ENCODE measurements at places on chromosomes 2 and 18.
A peak's percentile ranks its signal among the peaks of the same experiment; 100 is the strongest.

DNA sequence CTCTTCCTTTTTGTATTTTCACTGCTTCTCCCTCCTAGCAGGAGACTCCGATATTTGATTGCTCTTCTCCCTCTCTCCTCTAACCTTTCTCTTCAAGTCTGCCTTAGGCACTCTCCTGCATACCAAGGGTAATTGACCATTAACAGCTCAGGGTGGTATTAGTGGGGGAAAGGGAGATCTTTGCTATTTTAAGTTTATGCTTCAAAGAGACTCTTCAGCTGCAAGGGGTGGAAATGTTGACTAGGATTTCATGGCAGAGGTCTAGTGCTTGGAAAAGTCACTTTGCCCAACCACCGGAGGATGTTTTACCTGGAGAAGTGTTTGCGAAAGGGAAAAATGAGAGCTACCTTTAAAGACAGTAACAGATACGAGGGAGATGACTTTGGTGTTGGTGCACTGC is 453.7 kb downstream of the SLC4A3 start:
- H3K36me3 ChIP-seq = no peaks in the 10 kb centered on the region
- H3K27me3 ChIP-seq = no peaks in the 10 kb centered on the region
- DNase-seq = no peak
- H3K27ac ChIP-seq = no peak overlapping the region
- H3K4me3 ChIP-seq = no peak overlapping the region

GRCh38 chr2:237254369-237254861 is 159.5 kb downstream of the COL6A3 start:
- H3K4me3 ChIP-seq = no peak overlapping the region
- H3K27me3 ChIP-seq = no peaks in the 10 kb centered on the region
- H3K4me1 ChIP-seq = peaks cover 21% of the 10 kb centered on the region
- peak overlapping the region; percentile 54 for H3K27ac ChIP-seq
- no peaks in the 10 kb centered on the region for H3K36me3 ChIP-seq

DNA sequence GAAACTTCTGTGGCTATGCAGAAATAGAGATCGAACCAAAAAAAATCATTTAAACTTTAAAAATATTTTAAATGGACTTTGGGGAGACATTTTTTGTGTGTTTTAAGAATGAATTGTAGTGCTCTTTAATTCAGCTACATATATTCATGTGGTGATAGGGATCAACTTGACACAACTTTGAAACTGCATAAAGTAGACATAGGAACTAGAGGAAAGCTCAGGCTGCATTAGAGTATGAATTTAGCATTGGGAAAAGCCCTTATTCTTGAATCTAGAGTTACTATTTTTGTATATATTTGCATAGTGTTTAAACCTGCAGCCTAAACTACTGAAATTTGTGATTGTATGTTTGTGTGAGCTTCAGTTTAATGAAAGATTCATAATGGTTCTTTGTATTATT is 78.3 kb downstream of the SLC39A10 start:
- H3K4me3 ChIP-seq = no peak overlapping the region
- H3K27ac ChIP-seq = no peak overlapping the region
- peaks cover 5% of the 10 kb centered on the region for H3K4me1 ChIP-seq
- no peaks in the 10 kb centered on the region for H3K27me3 ChIP-seq

DNA sequence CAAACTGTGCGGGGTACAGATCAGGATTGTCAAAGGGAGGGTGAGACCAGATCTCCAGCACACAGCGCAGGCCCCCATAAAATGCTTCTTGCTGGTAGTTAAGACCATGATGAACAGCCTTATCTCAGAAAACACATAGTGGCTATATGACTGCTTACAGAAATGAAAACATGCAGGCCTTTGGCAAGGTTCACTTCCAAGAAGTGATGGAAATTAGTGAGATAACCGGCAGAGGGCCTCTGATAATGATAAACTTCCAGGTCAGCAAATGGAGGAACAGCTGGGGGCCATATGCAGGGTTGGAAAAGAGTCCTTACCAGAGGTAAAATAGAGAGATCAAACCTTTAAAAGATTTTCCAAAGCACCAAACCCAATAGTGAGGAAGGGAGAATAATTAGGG is 46.6 kb downstream of the CFAP221 start:
- peaks cover 4% of the 10 kb centered on the region for H3K4me1 ChIP-seq
- no peak for DNase-seq
- H3K27me3 ChIP-seq = no peaks in the 10 kb centered on the region
- no peaks in the 10 kb centered on the region for H3K36me3 ChIP-seq

GRCh38 chr2:7861910-7862702 is 819.8 kb upstream of the ID2 start:
- no peak overlapping the region for H3K4me3 ChIP-seq
- DNase-seq = no peak
- H3K27me3 ChIP-seq = no peaks in the 10 kb centered on the region
- no peak overlapping the region for H3K27ac ChIP-seq
- H3K4me1 ChIP-seq = no peaks in the 10 kb centered on the region

DNA sequence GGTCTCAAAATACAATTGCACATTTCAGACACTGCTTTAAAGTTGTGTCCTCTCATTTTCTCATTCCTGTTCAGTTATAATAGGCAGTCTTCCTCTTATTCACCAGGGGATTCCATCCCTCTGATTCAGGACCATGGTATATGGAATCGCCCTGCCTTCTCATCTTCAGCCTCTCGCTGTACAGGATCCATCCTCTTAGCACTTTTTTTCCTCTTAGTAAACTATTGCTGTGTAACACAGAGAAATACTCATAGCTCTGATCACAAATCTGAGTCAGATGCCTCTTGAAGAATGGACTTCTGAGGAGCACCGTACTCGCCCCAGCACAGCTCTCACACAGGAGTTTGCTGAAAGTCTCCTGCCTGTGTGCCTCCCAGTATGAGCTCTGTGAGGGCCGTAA is 11.3 kb downstream of the RMP24 start:
- no peak overlapping the region for H3K27ac ChIP-seq
- H3K4me3 ChIP-seq = no peak overlapping the region
- peaks cover 48% of the 10 kb centered on the region for H3K36me3 ChIP-seq
- no peak for DNase-seq

GRCh38 chr2:137249463-137250130 is 484.3 kb downstream of the THSD7B start:
- H3K4me3 ChIP-seq = no peak overlapping the region
- no peak for DNase-seq
- H3K27ac ChIP-seq = no peak overlapping the region
- peaks cover 15% of the 10 kb centered on the region for H3K4me1 ChIP-seq
- H3K36me3 ChIP-seq = peaks cover 4% of the 10 kb centered on the region
- no peaks in the 10 kb centered on the region for H3K27me3 ChIP-seq

- no peaks in the 10 kb centered on the region for H3K27me3 ChIP-seq
- no peak for DNase-seq
- no peaks in the 10 kb centered on the region for H3K4me1 ChIP-seq
Observed at GRCh38 chr2:166958986-166959481, 70.8 kb downstream of the XIRP2 start.

Measured in MCF 10A (cell line).